ENCODE measurements at places on chromosomes 3 and 15. TPM values are rescaled to one million over a fixed set of nuclear protein-coding genes. Genes with fewer than 3 reads are reported as not detected.

GRCh38 chr3:117485841-117486240, 776.3 kb downstream of the TUSC7 start:
- DNase-seq, result no peak

GRCh38 chr3:49745986-49746385, 22.2 kb upstream of the GMPPB start:
- DNase-seq, result no peak

DNA sequence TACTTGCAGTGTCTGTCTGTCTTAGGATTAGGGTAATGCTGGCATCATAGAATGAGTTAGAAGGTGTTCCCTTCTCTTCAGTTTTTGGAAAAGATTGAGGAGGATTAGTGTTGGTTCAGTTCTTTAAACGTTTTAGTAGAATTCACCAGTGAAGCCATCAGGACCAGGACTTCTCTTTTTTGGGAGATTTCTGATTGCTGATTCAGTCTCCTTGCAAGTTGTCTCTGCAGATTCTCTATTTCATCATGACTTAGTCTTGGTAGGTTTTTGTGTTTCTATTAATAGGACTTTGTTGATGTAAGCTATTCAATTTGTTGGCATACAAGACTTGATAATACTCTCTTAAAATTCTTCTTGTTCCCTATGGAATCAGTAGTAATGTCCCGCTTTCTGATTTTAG, 48.9 kb downstream of the STT3B start:
- DNase-seq, result peak; percentile 9

DNA sequence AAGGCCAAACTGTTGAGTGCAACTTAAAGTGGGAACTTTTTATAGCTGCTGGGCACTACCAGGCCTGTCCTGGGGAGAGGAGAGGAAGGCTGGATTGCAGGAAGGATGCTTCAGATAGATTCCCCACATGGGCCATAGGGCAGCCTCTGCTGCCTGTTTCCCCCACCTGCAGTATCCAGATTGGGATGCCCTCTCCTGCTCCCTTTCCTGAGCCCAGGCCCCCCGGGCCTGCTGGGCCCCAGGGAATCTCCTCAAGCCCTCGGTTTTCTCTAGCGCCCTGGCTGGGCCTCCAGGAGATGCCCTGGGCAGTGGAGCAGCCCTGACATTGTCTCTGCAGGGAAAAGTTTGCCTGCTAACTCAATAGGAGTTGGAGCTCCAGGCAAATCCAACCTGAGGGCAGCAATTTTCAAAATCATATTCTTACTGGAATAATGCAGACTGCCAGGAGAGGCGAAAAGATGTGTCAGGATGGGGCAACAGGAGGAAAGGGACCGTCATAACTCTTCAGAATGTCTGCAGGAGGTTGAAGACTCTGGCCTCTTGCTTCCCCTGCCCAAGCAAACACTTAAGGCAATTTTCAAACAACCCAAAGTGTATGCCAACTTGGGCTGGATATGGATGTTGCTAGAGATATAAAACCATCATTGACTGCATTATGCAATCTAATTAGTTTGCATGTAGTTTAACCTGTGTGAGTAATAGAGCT, 4.4 kb downstream of the NR2F2 start:
- DNase-seq, result no peak

GCNT3 gene
- 0.29 TPM for polyA plus RNA-seq

- no peak for DNase-seq
Measured at GRCh38 chr15:56094171-56094570, 100.8 kb upstream of the NEDD4 start.

DNA sequence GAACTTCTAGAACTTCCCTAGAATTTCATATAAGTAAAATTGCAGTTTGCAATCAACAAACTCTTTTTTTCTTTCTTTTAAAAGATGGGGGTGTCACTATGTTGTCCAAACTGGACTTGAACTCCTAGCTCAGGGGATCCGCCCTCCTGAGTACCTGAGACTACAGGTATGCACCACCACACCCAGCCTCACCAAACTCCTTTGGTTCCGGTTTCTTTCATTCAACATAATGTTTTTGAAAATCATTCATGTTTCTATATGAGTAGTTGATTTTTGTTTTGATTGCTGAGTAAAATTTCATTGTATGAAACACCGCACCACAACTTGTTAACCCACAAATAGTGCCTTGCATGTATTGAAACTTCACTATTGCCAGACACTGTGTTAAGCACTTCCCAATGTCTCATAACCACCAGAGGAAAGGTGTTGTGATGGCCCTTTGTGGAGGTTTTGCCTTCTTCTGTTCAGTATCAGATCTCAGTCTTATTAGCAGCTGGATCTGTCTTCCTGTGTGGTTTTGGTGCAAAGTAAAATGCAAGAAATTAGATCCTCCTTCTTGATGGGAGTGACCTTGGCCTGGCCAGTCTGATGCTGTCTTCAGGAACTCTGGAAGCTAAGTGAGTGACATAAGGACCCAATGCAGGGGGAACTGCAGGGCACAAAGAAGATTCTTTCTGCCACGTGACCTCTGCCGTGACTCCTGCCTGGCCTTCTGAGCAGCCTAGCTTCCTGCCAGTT, 78.8 kb upstream of the UBE2E1 start:
- no peak for DNase-seq

BNIP2 gene
- 44.2 TPM for polyA plus RNA-seq

GRCh38 chr3:124246949-124247348, 255.0 kb upstream of the ROPN1 start:
- no peak for DNase-seq

DNA sequence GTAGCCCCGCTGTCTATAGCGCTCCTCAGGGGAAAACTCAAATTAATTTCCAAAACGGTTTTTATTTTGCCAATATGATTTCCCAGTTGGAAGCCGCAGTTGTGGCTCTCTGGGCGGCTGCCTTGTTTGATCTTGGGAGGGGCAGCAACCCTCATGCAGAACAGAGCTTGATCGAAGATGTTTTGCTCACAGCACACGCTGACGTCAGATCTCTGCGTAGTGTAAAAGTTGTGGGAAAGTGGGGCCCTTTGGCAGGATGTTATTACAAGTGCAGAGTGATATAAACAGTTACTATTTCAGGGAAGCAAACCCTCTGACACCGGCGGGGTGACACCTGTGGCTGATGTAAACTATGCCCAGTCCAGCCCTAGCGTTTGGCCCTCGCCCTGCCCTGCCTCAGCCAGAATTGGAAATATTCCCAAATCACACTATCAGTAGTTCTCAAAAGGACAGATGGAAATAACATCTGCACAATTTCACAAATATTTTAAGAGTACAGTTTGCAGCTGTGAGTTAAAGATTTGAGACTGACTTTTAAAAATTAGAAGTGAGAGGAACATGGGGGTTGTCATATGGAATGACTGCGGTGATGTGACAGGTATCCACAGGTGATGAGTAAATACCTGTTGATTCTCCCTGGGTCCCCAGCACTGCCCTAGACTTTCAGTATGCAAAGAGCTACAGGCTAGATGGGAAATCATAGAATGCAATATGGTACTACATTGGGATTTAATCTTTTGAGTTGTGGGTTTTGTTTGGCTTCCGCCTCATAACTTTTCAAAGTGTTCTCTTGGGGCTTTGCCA, 1.7 kb downstream of the SYNM start:
- DNase-seq, result peak; percentile 60

DNA sequence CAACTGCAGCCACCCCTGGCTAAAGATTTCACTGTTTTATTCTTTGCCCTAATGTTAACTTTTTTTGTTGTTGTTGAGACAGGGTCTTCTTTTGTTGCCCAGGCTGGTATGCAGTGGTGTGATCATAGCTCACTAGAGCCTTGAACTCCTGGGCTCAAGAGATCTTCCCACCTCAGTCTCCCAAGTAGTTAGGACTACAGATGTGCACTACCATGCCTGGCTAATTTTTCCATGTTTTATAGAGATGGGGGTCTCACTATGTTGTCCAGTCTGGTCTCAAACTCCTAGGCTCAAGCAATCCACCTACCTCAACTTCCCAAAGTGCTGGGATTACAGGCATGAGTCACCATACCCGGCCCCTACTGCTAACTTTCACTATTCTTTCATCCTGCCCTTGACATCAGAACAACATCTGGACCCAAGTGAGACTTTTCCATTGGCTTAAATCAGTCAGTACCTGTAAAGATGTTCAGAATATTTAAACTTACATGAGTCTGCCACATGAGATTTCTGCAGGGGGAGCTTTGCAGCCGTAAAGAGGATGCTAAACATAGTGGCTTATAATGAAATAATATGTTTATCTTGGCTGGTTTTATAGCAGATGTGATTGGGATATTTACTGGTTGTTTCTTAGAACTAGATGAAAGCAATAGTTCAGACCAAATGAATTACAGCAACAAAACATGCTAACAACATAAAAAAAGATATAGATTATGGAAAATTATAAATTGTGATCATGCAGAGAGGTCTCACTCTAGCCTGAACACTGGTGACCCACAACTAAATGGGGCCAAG, 73.6 kb downstream of the HMG20A start:
- DNase-seq, result no peak

DNA sequence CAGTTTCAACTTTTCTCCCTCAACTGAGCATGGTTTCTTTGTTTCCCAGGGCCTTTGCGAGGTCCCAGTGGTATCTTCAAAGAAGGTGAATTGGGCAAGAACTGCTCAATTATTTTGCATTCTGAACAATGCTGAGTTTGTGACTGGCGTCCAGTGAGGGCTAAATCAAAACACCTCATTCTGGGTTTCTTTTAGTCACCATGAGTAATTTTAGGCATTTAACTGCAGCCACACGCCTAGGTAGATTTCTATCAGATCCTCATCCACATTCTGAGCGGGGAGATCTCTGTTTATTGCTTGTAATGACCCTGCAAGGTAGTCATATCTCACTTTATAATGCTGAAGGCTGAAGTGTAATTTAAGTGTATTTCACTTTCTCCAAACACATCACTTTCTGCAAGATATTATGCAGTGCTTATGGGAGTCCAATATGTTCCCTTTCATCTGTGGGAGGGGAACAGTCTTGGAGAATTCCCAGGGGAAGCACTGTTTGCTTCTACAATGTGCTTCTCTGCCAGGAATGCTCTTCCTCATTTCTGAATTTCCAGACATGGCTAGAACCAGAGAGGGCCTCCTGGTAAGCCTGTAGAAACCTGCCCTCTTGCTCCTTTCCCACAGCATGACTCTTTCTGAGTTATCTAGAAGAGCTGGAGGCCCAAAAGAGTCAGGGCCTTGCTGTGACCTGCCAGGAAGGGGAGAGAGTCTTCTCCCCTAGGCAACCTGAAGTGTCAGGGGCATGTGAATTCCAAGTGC, 91.7 kb downstream of the FRMD4B start:
- peak; percentile 66 for DNase-seq

SNAPC5 gene
- polyA plus RNA-seq, result 36.8 TPM

ATP13A5 gene
- polyA plus RNA-seq, result 0.41 TPM

GRCh38 chr15:53437366-53437765, 322.1 kb downstream of the WDR72 start:
- peak; percentile 68 for DNase-seq

- DNase-seq, result no peak
Measured at GRCh38 chr15:68792901-68793766, 27.6 kb downstream of the ANP32A start.

DNA sequence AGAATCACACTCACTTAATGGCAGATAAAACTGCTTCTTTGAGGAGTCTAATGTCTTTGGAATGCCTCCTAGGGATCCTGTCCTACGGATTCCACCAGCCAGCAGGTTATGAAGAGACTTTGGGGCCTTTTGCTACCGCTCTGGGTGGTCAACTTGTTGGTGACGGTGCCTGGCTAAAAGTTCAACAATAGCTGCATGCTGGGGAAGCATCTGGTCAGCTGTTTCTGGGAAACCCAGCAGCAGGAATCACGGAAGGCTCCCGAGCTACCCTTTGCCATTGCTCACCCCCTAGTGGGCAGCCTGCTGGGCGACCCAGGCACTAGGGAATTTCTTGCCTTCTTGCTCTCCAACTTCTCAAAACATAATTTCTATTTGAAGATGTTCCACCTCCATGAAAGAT, 263.3 kb downstream of the NEK10 start:
- no peak for DNase-seq

DNA sequence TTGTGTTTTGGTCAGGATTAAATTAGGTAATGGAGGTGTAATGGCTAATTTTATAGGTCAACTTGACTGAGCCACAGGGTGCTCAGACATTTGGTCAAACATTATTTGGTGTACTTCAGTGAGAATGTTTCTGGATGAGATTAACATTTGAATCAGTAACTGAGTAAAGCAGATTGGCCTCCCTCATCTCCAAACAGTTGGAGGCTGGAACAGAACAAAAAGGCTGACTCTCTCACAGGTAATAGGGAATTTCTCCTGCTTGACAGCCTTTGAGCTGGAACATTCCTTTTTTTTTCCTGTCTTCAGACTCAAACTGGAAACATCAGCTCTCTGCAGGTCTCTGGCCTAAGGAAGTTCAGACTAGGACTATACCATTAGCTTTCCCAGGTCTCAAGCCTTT, 280.7 kb downstream of the ZBTB20 start:
- no peak for DNase-seq

DNA sequence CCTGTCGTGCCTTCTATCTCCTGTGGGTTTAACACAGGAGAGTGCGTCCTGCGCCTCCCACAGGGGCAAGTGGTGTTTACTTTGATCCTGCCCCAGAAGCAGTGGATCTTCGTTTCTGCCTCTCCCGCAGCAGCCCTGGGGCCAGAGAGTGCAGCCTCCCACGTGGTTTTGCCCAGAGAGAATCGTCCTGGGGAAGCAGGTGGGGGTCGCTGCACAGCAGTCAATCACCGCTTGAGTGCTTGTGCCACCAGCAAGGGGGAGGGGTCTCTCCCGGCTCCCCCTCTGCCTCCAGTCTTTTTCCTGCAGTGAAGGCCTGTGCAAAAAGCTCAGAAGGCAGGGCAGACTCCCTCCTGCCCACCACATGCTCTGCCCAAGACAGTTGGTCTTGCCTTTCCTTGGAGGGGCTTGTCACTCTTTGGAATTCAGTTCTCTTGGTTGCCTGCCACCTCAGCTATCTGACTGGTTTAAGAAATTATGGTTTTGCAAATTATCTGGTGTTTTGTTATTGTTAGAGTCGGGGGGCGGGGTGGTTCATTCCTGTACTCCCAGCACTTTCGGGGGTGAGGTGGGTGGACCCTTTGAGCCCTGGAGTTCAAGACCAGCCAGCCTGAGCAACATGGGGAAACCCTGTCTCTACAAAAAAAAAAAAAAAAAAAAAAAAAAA, 26.9 kb downstream of the STOML1 start:
- no peak for DNase-seq

Data from muscle of leg (tissue), 16 donors.